ENCODE measurements at places on chromosomes 7 and 10. TPM values are rescaled to one million over a fixed set of nuclear protein-coding genes. Genes with fewer than 3 reads are reported as not detected.

Gene ELFN1
- 4.4 TPM for total RNA-seq

Gene ASB13
- total RNA-seq = 25.9 TPM

DNA sequence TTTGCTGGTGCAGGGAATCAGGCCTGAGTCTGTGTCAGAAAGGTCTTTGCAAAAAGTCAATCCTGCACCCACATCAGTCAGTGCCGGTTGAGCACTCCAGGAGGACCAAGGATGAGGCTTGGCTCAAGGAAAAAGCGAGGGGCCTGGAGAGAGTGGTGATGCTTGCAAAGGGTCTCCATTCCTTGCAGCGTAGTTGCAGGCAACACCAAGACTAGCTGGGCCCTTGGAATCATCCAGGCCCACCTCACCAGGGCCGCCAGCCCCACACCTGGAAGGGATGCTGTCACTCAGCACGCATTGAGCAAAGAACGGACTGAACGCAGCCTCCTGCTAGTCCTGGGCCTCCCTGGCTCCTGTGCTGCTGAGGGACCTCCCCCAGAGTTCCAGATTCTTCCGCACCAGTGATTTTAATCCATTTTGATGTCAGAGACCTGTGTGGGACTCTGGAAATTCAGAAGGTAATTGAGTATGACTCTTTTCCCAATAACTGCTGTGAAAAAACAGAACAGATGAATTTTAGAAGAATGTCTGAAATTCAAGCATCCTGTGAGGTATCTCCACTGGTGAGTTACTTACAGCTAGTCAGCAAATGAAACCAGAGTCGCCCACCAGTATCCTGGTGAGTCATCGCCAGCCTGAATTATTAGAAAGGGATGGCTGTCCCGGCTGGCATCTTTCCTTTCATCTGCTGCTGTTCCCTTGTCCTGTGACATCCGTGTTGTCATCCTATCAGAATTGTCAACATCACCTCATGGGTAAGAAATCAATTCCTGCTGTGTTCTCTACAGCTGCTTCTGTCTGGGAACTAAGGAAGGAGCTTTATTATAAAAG is 150.8 kb upstream of the NPS start:
- DNase-seq = no peak

DNA sequence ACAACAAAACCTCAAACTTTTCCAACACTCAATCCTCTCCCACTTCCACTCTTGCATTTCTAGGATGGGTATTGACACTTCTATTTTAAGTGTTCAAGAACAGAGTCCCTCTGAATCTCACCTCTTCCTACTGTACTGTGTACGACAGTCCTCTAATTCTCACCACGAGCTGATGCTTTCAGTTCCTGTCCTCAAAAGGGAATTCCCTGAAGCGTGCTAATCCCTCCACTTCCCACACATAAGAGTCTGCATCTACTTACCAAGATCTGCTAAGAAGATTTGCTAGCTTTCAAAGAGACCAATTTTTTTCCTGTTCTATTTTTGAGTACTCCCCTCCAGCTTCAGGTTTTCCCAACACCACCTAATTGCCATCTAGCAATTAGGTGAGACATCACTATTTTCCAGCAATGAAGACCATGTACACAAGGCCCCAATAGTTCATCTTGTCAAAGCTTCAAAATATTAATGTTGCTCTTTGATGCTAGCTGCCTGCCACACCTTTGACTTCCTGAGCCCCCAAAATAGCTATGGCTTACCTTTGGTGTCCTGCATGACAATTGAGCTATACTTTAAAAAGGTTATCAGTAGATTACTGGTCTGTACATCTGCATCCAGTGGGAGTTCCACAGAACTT is 54.4 kb downstream of the ARMH3 start:
- no peak for DNase-seq

DNA sequence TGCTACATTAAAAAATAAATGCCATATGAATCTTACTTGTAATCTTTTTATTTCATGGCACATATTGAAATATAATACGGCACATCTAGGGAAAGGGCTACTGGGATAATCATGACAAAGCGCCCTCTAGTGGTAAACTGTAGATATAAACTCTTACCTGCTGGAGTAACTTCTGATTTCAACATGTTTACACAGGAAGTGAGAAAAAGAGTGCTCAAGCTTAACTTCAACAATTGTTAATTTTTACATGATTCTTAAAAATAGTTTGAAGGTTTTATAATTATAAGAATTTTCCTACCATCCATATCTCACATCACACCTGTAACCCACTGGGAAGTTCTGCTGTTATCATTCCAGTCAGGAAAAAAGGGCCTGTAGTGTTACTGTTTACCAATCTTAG is 2.0 kb upstream of the HEPACAM2 start:
- peak; percentile 50 for DNase-seq

GRCh38 chr7:94344826-94345225 is 49.9 kb upstream of the COL1A2 start:
- no peak for DNase-seq

GRCh38 chr10:13776861-13777311 is 190.1 kb downstream of the PRPF18 start:
- DNase-seq = no peak

Measured in HCT116 (cell line).